ENCODE measurements at places on chromosomes 11 and 22.

GRCh38 chr22:37449331-37450001, 22.2 kb upstream of the ELFN2 start:
- DNase-seq, result no peak

GRCh38 chr11:94283678-94284077, 20.7 kb upstream of the IZUMO1R start:
- DNase-seq, result no peak

- no peak for DNase-seq
Measured at GRCh38 chr11:110297076-110297725, 787 bp upstream of the RDX start.

DNA sequence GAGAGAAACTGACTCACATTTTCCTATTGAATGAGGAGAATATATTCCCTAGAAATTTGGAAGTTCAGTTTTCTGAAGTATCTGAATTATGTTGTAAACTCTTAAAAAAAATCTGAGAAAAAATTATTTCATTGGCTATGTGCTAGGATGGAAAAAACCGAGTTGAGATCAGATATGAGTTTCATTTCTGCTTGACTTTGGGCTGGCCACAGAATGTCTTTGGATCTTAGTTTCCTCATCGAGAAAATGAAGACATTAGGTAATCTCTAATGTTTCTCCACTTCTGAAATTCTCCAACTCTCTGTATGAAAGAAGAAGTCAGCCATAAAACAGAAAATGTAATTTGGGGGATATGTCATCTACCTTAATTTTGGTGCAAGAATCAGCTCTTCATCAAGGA, 28.8 kb downstream of the SLN start:
- DNase-seq, result no peak

- no peak for DNase-seq
Measured at GRCh38 chr11:110991661-110992355, 253.7 kb upstream of the POU2AF2 start.

GRCh38 chr11:27013781-27014361, 20.0 kb downstream of the FIBIN start:
- DNase-seq, result no peak

DNA sequence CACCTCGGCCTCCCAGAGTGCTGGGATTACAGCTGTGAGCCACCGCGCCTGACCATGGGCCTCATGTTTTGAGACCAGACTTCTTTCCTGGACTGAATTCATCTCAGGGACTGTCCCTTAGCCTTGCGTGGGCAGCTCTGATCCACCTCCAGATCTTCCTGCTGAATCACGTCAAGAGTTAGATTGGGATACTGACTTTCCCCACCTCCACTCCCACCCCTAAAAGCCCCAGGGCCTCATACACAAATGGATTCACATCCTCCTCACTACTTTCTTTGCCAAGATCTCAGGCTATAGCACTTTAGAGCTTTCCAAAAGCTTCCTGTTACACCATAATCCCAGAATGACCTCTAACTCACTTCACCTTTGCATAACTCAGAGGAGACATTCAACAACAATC, 12.1 kb downstream of the CCDC87 start:
- no peak for DNase-seq

- DNase-seq, result no peak
Measured at GRCh38 chr11:47532597-47533213, 20.2 kb downstream of the CELF1 start.

- no peak for DNase-seq
Measured at GRCh38 chr11:134957540-134958335, 545.7 kb upstream of the B3GAT1 start.

DNA sequence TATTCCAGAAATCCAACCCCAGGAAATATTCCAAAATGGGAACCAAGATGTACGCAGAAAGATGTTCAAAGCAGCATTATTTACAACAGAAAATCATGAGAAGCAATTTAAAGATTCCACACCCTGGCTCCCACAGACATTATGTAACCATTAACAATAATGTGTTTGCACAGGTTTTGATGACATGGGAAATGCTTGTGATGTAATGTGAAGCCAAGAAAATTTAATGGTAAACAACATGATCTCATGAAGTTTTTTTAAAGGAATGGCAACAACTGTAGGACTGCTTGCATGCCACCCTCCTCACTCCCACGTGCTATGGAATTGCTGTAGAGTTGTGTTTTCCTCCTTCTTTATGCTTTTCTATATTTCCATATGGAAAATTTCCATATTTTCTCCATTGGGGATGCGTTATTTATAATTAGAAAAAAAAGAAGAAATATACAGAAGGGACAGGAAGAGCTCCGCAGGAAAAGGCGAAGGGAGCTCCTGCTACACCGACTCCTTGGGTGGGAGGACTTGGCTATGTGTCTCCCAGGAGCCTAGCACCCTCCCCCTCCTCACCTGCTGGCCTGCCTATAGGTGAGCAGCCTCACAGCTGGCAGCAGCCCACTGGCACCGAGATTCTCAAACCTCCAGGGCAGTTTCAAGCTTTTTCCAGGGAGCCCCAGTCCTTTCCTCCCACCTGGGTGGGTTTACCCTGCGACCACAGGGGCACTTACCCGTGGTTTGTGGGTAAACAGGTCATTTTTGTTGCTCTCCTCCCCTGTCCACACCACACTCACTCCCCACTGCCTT, 20.9 kb downstream of the LRFN4 start:
- no peak for DNase-seq

DNA sequence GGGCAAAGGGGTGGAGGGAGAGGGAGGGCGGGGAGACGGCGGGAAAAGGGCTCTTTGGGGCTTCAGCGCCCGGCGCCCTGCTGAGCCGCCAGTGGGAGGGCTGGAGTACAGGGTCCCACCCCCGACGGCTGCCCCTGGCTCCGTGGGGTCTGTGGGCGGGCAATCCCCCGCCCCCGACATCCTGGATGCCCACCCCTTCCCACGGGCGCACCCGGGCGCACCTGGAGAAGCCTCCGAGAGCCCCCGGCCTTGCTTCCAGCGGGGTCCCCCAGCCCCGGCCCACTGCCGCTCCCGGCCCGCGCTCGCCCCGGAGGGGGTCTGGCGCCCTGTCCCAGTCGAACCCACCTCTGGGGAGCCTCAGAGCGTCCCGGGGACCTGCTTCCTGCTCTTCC, 394 bp downstream of the CHRM4 start:
- DNase-seq, result no peak

GRCh38 chr22:24315367-24315966, 44.8 kb downstream of the SPECC1L start:
- DNase-seq, result no peak
